CD8-positive, alpha-beta T cell (primary cell): ENCODE measurements at places on chromosomes 7 and 10. TPM values are rescaled to one million over a fixed set of nuclear protein-coding genes. Genes with fewer than 3 reads are reported as not detected.

DNA sequence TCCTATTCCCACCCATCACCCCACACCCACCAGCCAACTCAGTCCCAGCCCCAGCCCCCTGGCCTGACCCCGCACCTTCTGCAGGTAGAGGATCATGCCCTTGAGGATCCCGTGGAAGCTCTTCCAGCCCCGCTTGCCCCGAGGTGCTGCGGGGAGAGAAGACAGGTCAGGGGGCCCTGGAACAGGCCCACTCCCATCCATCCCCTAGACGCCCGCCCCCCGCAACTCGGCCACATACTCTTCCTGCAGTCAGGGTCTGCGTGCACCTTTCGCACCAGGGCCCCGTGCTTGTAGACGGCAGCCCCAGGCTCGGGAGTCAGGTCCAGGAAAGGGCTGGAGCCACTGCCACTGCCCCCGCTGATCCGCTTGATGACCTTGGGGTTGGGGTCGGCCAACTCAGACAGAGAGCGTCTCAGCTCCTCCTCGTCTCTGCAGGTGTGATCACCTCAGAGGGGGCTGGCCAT is 9.6 kb downstream of the NFKB2 start:
- peak; percentile 29 for DNase-seq

GRCh38 chr10:43037440-43037839 is 39.4 kb upstream of the RET start:
- no peak for DNase-seq

DNA sequence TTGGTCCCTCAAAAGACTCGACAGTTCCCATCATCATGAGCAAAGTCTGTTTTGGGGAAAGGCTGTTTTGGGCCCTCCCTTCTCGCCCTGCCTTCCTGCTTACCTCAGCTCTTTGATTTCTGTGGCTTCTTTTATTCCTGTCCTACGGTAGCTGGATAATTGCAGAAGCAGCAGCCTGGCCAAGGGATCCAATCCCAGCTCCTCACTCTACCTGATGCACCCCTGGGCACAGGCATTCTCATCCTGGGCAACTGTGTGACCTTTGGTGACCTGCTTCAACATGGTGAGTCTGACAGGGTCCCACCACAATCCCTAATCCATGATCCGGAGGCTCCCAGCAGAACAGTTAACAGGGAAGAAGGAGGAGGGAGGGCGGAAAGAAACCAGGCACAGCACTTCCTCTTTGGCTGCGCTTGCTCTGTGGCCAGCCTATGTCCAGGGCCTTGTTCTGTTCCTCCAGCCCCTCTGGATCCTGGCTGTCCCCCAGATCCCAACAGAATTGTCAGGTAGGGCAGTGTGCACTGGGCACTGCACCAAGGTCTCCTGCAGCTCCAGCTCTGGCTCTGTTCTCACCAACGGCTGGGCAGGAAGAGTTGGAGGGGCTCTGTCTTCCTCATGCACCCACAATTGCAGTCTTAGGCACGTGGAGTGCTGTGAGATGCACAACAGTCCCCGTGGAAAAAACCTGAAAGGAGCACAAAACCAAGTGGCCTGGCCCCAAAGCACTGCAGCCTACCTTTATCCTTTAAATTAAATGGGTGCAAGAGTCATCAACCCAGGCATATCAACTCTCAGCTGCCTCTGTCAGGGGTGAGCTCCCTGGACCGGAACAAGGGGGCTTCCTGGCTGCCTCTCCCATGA is 144.4 kb downstream of the PTPN20 start:
- no peak for DNase-seq

- DNase-seq = no peak
Observed at GRCh38 chr10:121774813-121775212, 153.0 kb downstream of the ATE1 start.

- no peak for DNase-seq
Observed at GRCh38 chr7:116139807-116140206, 70.5 kb upstream of the TES start.

DNA sequence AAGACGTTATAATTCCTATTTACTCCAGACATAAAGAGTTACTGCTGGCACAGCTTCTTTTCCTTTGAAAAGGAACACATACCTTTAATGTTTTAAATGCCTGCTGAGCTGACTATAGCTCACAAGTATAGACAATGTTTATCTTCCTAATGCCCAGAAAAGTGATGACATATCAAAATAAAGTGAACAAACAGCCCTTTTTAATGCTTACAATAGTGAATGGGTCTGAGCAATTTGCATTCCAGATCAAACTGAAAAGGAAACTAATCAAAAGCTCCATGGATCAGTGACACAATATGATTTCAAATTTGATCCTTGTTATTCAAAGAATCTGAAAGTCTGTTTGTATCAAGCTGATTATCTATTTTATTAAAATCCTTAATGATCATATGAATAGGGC is 233.6 kb upstream of the SEMA3E start:
- DNase-seq = no peak

DNA sequence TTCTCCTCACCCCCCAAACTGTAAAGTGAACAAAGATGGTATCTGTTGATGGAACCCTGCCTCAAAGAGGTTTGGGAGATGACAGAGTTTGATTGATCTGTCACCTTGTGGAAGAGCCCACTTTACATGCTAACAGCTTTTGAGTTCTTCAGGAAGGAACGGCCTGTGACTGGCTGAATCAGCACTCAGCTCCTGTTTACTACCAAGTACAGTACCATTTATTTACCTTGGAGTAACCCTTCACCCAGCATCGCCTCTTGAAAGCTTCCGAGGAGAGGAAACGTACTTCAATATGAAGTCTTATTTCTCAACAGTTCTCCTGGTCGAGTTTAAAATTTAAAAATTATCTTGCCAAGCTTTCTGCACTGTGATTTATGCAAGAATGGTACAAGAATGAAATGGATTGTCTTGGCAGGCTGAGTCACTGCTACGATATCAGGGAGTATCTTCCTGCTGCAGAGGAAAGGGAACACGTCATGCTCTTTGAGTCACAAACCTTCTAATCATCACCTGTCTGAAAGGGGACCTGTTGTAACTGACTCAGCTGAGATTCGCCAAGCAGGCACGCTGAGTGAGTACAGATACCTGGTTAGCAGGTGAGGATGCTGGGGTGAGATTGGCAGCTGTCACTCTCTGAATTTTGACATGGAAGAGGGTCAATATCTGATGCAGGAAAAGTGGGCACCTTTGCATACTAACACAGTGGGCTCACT is 30.1 kb downstream of the KLF6 start:
- DNase-seq = no peak

DNA sequence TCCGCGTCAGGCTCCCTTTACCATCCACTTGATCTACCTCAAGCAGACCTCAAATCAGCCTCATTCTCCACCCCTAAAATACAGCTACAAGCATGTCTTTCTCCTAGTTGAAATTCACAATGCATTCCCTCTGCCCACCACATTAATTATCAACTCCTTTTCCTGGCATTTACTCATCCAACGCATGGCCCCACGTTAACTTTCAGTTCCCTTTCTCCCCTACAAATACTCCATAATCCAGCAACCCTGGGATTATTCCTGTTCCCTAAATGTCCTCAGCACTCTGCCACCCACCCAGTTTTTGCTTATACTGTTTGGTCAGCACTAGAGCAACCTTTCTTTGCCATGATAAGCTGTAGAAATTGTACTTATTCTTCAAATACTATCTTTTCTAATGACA is 5.7 kb upstream of the VIM start:
- no peak for DNase-seq

- DNase-seq = no peak
Observed at GRCh38 chr10:91345716-91346115, 64.4 kb upstream of the HECTD2 start.

DNA sequence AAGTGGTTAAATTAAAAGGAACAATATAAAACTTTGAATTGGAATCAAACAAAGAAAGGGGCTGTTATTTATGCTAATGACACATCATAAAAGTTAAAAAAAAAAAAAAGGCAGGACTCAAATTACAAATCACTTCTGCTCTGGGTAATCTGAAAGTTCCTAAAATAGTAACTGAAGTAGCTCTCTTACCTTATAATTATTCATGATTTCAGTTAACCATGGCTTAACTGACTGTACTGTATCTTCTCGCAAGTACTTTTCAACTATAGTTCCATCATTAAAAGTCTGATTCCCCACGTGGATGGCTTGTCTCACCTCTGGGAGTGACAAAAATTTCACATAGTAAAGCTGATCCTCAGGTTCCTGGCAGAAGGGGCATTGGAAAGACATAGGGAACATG is 82.5 kb downstream of the CPVL start:
- no peak for DNase-seq

DNA sequence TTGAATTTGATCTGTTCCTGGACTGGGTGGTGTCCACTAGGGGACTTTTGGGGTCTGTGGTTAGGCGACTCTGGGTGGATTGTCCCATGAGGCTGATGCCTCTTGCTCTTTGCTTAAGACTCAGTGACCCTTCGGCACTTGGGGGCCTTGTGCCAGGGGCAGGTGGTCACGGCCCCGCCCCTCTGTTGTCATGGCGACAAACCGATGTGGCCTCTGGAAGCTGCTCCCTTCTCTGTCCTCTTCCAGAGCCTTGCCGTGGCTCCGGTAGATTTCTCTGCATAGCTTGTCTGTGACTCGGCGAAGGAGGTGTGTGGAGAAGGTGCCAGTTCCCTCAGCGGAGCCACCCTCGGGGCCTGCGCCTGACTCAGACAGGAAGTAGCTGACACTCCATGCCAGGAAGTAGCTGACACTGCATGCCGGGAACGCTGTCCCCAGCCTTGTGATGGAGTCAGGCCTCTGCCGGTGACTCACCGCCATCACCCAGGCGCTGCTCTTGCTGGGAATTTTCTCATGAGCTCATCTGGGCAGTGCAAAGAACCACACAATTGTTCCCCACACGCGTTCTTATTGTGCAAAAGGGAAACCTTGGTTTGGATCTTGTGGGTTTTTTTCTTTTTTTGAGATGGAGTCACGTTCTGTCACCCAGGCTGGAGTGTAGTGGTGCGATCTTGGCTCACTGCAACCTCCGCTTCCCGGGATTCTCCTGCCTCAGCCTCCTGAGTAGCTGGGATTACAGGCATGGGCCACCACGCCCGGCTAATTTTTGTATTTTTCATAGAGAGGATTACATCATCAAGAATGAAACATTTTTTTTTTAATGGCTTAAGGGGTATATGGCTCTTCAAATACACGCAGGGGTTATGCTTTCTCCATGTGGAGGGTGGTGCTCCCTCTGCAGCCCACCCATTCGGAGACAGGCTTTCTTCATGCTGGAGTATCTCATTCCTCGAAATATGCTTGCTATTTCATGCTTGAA is 72.6 kb downstream of the PFKFB3 start:
- peak; percentile 96 for DNase-seq

DNA sequence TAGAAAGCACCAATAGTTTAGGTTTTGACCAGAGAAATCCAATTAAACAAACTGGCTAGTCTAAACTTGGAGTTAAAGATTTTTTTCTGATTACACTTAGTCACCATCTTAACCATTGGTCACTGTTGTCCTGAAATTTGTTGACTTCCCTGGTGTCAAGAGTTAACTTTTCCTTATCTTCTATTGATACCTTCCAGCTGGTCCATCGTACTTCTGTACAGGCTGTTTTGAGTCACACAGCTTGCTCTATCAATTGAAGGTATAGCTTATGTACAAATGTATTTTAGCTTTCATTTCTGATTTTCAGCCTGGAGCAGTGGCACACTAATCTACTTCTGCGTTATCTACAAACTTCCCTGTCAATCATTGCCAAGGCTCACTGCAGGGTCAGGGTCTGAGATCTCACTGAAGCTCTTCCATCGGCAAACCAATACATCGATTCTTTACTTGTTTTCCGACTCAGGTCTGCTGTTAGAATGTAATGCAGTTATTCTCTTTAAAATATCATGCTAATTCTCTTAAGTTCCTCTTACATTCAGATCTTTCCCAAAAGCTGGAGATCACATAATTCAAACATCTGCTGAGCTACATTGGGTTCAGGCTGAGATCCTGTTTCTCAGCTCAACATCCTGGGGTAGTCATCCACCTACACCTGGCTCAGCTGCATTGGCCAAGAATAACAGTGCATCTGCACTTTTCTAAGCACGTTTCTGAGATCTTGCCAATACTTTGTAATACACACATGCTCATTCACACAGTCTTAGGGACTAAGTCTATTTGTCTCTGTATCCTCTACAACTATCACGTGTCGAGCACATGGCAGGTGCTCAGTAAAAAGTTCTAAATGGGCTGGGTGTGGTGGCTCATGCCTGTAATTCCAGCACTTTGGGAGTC is 11.3 kb downstream of the MRPS33 start:
- DNase-seq = no peak

DNA sequence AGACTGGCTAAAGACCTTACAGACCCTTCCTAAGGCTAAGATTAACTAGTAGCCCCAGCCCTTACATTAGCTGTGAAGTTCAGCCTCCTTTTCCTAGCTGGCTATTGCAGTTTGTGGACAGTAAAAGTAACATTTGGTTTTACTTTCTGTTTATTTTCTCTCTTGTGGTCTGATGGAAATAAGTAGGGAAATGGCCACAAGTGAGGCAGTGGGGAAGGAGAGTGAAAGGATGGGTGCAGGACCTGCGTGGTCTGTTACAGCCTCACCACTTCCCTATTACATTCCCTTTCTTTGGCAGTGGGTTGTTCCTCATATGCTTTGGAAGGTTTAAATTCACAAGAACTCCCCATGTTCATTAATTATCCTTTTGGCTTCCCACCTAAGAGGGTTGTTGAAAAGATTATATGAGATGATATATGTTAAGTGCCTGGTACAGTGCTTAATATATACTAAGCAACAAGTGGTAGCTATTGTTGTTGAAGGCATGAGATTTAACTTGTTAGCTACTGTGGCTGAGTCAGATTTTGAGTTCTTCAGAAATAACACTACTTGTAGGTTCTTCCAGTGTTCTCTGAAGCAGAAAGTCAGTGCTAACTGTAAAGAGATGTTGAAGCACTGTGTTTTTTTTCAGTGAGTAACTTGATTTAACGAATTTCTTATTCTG is 181.7 kb downstream of the ST7 start:
- DNase-seq = no peak

DNA sequence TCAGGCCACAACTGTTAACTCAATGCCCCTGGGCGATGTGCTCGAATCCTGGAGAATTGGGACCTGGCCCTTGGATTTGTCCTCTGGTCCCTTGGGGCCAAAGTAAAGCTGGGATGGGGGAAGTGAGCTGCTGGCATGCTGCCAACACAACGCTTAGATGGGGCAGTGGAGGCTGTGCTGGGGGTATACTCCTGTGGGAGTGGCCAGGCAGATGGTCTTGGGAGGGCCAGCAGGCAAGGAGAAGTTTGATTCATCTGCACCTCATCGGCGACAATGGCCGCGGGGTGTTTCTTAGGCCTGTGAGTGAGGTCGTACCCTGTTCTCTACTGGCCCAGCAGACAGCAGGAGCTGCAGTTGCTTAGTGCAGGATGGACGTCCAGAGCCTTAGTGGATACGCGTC is 139.0 kb upstream of the MTPN start:
- DNase-seq = no peak

- DNase-seq = no peak
Observed at GRCh38 chr7:101956130-101956529, 138.7 kb downstream of the CUX1 start.

Gene RNF148
- not detected for total RNA-seq

Gene MAD1L1
- total RNA-seq = 91.0 TPM

Gene RBP3
- not detected for total RNA-seq

Gene JAKMIP3
- 0.41 TPM for total RNA-seq

Gene BEND7
- not detected for total RNA-seq

Gene LEP
- total RNA-seq = not detected
